Right renal cortex interstitium (tissue), 3 donors: ENCODE measurements at places on chromosomes 11 and 22.

- DNase-seq = no peak
Observed at GRCh38 chr11:21048626-21049025, 379.2 kb downstream of the NELL1 start.

- no peak for DNase-seq
Observed at GRCh38 chr11:33449798-33450197, 192.6 kb downstream of the HIPK3 start.

GRCh38 chr11:119810478-119811232, 81.7 kb upstream of the NECTIN1 start:
- no peak for DNase-seq

GRCh38 chr11:130049328-130049771, 20.3 kb upstream of the APLP2 start:
- DNase-seq = no peak

DNA sequence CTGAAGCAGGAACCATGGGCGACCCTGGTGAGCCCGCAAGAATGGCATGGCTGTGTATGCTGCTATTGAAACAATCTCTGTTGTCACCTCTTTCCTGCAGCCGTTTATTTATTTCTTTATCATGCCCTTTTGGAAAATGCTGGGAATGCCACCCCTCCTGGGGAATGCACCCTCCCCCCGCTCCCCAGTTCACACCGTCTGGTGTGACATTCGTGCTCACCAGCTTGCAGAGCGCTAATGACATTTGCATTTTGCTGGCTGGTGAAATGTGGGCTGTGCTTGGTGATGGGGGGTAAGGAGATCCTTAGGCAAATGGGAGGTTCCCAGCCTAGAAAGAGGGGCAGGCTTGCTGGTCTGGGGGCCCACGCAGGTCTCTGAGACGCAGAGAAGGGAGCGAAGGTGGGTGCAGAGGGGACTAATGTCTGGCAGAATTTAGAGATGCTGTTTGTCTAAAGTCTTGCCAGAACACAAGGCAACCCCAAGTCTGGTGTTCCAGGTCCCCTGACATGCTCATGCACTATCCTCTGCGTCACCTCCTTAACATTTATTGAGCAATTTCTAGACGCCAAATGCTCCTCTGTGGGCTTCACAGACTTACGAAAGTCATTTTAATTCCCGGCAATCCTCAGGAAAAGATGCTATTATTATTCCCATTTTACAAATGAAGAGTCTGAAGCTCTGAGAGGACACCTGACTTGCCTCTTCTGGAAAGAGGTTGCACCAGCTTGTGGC, 91.7 kb downstream of the TP53I11 start:
- no peak for DNase-seq

- no peak for DNase-seq
Observed at GRCh38 chr11:11486002-11486401, 133.0 kb upstream of the CSNK2A3 start.

GRCh38 chr11:62137881-62138629, 14.2 kb downstream of the INCENP start:
- DNase-seq = no peak

DNA sequence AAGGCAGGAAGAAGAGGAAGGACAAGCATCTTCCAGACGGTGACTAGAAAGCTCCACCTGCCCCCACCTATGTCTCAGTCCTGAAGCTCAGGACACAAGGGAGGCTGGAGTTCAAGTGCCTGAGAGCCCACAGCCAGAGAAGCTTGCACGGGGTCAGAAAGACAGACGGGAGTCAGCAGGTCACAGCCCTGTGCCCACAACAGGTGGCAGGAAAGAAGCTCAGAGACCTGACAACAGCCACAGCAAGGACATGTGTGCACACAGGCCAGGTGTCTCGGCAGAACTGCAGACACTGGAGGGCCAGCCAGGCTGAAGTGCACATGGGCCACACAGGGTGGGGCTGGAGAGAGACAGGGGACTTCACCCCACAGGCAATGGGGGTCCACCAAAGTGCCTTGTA, 37.2 kb upstream of the MOB2 start:
- no peak for DNase-seq
